ENCODE measurements at places on chromosomes 11 and 22.

- H3K27ac ChIP-seq = peak overlapping the region; percentile 14
- H3K27me3 ChIP-seq = peaks cover 6% of the 10 kb centered on the region
- H3K4me3 ChIP-seq = no peak overlapping the region
These were observed 149.9 kb downstream of the FEZ1 start for GRCh38 chr11:125346179-125346530.

DNA sequence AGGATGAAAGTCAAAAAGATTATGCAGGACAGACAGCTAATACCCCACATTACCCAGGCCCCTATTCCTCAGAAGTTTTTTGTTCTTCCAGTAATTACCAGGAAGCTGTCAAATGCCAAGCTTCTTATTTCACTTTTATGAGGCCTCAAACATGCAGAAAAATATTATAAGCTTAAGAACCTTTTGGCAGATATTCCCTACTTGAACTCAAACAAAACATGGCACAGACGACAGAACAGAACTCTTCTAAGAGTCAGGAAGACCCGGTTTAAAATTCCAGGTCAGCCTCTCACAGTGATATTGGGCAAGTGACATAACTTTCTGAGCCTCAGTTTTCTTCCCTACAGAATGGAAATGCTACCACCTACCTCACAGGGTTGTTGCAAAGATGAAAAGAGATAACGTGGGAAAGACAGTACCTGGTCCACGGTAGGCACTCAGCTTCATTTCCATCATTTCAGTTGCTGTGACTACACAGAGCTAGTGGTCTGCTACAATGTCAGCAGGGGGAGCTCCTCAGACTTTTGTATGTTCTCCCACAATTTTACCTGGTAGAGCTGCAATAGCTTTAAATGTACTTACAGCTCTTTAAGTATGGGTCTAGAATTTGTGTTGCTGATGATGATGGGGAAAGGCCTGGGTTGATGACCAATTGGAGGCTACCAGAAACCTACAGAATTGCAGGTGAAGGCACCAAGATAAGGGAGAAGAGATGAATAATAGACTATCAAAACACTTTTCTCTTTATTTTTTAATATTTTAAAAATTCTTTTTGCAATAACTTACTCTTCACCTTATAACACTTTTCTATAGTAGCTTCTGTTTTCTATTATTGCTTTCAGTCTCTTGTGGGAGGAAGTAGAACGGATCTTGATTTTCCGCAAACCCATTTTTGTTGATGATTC is 98.3 kb upstream of the CHRM4 start:
- peaks cover 61% of the 10 kb centered on the region for H3K36me3 ChIP-seq
- H3K27ac ChIP-seq = no peak overlapping the region
- H3K4me1 ChIP-seq = no peaks in the 10 kb centered on the region

GRCh38 chr11:118128721-118129470 is 23.7 kb downstream of the SCN4B start:
- no peak for DNase-seq
- no peaks in the 10 kb centered on the region for H3K36me3 ChIP-seq
- H3K27ac ChIP-seq = no peak overlapping the region
- H3K4me3 ChIP-seq = no peak overlapping the region

- H3K36me3 ChIP-seq = peaks cover 16% of the 10 kb centered on the region
- no peak overlapping the region for H3K4me3 ChIP-seq
- DNase-seq = no peak
- H3K4me1 ChIP-seq = peaks cover 8% of the 10 kb centered on the region
- no peaks in the 10 kb centered on the region for H3K27me3 ChIP-seq
These were observed 70.0 kb downstream of the NARS2 start for GRCh38 chr11:78504708-78505107.

- peak overlapping the region; percentile 3 for H3K27ac ChIP-seq
- H3K4me3 ChIP-seq = no peak overlapping the region
- peak; percentile 57 for DNase-seq
- no peaks in the 10 kb centered on the region for H3K36me3 ChIP-seq
These were observed 38.5 kb upstream of the RIC3 start for GRCh38 chr11:8207080-8208000.

- DNase-seq = no peak
- H3K4me3 ChIP-seq = no peak overlapping the region
- H3K27ac ChIP-seq = no peak overlapping the region
- H3K27me3 ChIP-seq = peaks cover 12% of the 10 kb centered on the region
- no peaks in the 10 kb centered on the region for H3K36me3 ChIP-seq
These were observed 15.6 kb upstream of the ARHGAP42 start for GRCh38 chr11:100671471-100671870.

DNA sequence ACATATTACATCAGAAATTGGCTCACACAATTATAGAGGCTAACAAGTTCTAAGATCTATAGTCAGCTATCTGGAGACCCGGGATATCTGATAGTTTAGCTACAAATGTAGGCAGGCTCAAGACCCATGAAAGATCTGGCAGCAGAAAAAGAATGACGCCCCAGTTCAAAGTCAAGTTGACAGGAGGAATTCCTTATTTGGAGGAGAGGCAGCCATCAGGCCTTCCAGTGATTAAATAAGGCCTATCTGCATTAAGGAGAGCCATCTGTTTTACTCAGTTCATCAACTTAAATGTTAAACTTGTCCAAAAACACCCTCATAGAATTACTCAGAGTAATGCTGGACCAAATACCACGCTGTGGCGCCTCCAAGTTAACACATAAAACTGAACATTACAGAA is 1402.6 kb downstream of the FAM181B start:
- DNase-seq = no peak
- no peak overlapping the region for H3K27ac ChIP-seq
- H3K4me3 ChIP-seq = no peak overlapping the region
- no peaks in the 10 kb centered on the region for H3K4me1 ChIP-seq
- H3K27me3 ChIP-seq = no peaks in the 10 kb centered on the region

GRCh38 chr11:2450321-2451041 is 5.7 kb downstream of the KCNQ1 start:
- H3K27ac ChIP-seq = no peak overlapping the region
- no peak overlapping the region for H3K4me3 ChIP-seq
- H3K4me1 ChIP-seq = no peaks in the 10 kb centered on the region
- DNase-seq = no peak
- peaks cover 87% of the 10 kb centered on the region for H3K27me3 ChIP-seq

GRCh38 chr11:114987186-114987760 is 308.9 kb downstream of the NXPE2 start:
- peaks cover 9% of the 10 kb centered on the region for H3K4me1 ChIP-seq
- H3K27me3 ChIP-seq = no peaks in the 10 kb centered on the region
- no peak overlapping the region for H3K27ac ChIP-seq
- no peaks in the 10 kb centered on the region for H3K36me3 ChIP-seq
- no peak overlapping the region for H3K4me3 ChIP-seq

DNA sequence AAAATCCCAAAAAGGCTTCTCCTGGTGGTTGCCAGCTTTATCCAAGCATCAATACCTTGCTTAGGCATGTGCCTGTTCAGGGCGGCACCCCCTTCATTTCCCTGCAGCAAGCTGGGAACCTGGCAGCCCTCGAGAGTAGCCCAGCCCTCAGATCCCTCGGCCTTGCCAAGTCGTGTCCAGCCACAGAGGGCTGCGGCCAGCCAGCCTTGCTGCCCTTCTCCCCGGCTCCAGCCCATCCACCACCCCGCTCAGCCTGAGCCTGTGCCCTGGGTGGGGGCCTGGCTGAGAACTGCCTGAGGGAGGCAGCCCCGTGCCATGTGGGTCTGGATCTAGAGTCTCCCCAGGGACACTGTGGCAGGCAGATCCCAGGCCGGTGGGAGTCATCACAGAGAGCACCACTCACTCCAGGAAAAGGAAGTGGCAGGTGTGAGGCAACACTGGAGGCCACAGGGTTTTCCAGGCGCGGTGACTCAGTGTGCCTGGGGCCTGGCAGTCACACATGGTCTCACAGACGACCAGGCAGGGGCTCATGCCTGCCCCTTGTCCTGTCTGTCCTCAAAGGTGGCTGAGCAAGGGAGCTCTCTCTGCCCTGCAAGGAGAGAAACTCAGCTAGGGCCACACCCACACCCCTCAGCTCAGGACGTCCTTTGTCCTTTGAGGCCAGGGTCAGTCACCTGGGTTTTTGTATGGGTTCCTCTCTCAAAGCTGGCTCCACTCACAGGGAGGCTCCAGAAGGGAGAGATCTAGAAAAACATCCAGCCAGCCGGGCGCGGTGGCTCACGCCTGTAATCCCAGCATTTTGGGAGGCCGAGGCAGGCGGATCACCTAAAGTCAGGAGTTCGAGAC is 12.2 kb upstream of the CDC42BPG start:
- peaks cover 28% of the 10 kb centered on the region for H3K36me3 ChIP-seq
- H3K4me3 ChIP-seq = no peak overlapping the region
- no peak for DNase-seq
- H3K27me3 ChIP-seq = no peaks in the 10 kb centered on the region
- H3K4me1 ChIP-seq = no peaks in the 10 kb centered on the region
- H3K27ac ChIP-seq = no peak overlapping the region

DNA sequence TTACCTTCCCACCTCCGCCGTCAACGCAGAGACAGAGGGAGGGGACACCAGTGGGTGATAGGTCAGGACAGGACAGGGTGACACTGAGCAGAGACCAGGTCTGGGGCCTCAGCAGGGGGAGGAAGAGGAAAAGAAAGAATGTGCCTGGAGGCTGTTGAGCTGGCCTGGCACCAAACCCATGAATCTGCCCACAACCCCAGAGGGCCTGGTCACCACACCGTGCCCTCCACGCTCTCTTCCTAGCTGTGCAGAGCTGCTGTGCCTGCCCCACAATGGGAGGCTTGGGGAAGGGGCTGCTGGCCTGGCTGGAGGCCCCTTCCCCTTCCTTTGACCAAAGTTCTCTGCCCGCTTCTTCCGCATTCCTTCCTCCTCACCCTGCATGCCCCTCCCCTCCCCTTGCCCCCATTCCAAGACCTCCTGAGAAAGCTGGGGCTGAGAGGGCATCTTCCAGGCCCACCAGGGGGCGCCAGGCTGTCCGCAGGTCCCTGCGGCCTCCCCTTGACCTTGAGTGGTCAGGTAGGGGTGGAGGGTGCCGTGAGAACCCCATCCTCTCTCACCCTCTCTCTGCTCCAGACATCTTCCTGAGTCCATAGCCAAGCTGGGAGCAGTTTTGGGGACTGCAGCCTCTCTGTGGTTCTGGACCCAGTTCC is 11.0 kb upstream of the CACNA1I start:
- no peak overlapping the region for H3K4me3 ChIP-seq
- DNase-seq = peak; percentile 90
- H3K27me3 ChIP-seq = peaks cover 51% of the 10 kb centered on the region
- H3K4me1 ChIP-seq = peaks cover 3% of the 10 kb centered on the region
- H3K36me3 ChIP-seq = no peaks in the 10 kb centered on the region
- no peak overlapping the region for H3K27ac ChIP-seq

- H3K36me3 ChIP-seq = no peaks in the 10 kb centered on the region
- no peak overlapping the region for H3K27ac ChIP-seq
- no peak overlapping the region for H3K4me3 ChIP-seq
- no peaks in the 10 kb centered on the region for H3K27me3 ChIP-seq
- no peaks in the 10 kb centered on the region for H3K4me1 ChIP-seq
These were observed 33.0 kb downstream of the CECR2 start for GRCh38 chr22:17402293-17402692.

DNA sequence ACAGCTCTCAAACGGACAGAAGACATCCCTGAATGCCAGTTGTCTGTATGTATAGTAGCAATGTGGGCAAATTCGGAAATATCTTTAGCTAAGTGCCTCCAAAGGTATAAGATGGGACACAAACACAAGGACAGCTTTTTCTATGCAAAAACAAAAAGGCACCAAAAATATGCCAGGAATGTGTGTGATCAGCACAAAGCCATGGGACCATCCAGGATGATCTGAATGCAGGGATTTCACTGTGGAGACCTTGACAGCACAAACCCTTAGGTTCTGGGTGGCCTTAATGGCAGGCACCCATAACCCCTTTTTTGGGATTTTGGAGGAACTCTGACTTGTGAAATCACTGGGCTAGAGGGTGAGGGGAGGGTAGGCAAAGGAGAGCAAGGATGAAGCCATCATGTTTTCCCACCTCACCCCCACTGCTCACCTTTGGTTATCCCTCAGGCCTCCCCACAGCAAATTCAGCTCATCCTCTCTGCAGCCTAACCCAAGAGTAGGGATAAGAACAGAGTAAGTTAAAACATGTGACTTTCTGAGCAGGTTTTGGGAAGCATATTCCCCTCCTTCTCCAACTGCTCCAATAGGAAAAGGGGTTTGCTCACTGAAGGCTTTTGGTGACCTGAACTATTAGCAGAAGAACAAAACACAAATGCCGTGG is 154.6 kb downstream of the SNX19 start:
- H3K4me3 ChIP-seq = no peak overlapping the region
- DNase-seq = peak; percentile 72
- no peak overlapping the region for H3K27ac ChIP-seq
- H3K4me1 ChIP-seq = peaks cover 5% of the 10 kb centered on the region

GRCh38 chr11:9506489-9507276 is 45.9 kb downstream of the ZNF143 start:
- H3K4me1 ChIP-seq = no peaks in the 10 kb centered on the region
- peak; percentile 93 for DNase-seq
- H3K4me3 ChIP-seq = no peak overlapping the region
- H3K27me3 ChIP-seq = no peaks in the 10 kb centered on the region
- H3K36me3 ChIP-seq = peaks cover 40% of the 10 kb centered on the region

GRCh38 chr22:42817556-42817955 is 39.5 kb downstream of the ARFGAP3 start:
- H3K27ac ChIP-seq = no peak overlapping the region
- H3K4me3 ChIP-seq = no peak overlapping the region
- peaks cover 56% of the 10 kb centered on the region for H3K36me3 ChIP-seq
- H3K27me3 ChIP-seq = no peaks in the 10 kb centered on the region
- no peaks in the 10 kb centered on the region for H3K4me1 ChIP-seq

DNA sequence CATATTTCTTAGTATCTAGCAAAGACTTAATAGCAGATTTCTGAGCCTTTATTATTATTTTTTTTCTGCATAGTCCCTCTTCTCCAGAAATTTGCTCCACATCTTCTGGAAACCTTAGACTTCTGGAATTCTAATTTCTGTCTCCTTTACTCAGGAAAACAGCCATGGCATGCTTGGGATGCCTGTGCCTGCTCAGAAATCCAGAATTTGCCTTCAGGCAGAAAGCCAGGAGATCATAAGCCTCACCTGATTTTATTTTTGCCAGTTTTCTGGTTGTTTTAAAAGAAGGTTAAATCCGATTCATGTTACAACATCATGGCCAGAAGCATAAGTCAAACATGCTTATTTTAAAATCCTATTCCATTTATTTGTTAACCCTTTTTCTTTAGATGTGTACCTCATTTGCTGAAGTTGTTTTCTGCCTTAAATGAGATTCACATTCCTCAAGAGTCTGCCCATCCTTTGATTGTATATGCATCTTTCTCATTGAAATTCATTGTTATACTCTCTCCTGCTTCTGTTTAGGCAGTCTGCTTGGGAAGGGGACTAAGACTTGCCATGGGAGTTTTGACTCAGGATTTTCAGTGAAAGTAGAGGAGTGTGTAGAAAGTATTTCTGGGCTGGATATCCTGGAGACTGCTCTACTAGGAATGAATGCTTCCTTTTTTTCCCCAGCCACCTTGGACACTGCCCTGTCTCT is 37.1 kb downstream of the SIK2 start:
- no peak for DNase-seq
- no peaks in the 10 kb centered on the region for H3K4me1 ChIP-seq
- peaks cover 11% of the 10 kb centered on the region for H3K36me3 ChIP-seq
- H3K27ac ChIP-seq = no peak overlapping the region
- H3K27me3 ChIP-seq = no peaks in the 10 kb centered on the region

All from endodermal cell (in vitro differentiated cells).